ENCODE measurements at places on chromosomes 1 and 21. TPM values are rescaled to one million over a fixed set of nuclear protein-coding genes. Genes with fewer than 3 reads are reported as not detected.
A peak's percentile ranks its signal among the peaks of the same experiment; 100 is the strongest.

GRIK3 gene
- 4.5 TPM for polyA plus RNA-seq

MAN1A2 gene
- polyA plus RNA-seq, result 28.3 TPM

SYT14 gene
- polyA plus RNA-seq, result 1.0 TPM

SLC44A5 gene
- polyA plus RNA-seq, result 3.7 TPM

TMEM82 gene
- polyA plus RNA-seq, result 15.6 TPM

BTBD8 gene
- polyA plus RNA-seq, result 8.6 TPM

DNA sequence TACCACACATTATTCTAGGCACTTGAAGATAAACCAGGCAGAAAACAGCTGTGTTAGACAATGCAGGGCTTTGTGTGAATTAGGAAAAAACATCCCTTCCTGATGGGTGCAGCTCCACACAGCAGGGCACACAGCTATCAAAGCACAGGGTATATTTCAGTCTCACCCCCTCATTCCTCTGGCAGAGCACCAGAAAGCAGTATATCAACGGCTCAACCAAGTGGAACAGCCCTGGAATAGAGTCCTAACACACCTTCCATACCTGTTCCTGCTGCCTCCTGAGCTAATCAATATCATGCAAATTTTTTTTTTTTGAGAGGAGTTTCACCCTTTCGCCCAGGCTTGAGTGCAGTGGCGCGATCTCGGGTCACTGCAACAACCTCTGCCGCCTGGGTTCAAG, 32.1 kb downstream of the LYST start:
- no peak for DNase-seq

- no peak for DNase-seq
Measured at GRCh38 chr21:23475281-23476219, 2131.7 kb downstream of the MRPL39 start.

GRCh38 chr1:231786126-231786525, 159.5 kb downstream of the DISC1 start:
- DNase-seq, result no peak

DNA sequence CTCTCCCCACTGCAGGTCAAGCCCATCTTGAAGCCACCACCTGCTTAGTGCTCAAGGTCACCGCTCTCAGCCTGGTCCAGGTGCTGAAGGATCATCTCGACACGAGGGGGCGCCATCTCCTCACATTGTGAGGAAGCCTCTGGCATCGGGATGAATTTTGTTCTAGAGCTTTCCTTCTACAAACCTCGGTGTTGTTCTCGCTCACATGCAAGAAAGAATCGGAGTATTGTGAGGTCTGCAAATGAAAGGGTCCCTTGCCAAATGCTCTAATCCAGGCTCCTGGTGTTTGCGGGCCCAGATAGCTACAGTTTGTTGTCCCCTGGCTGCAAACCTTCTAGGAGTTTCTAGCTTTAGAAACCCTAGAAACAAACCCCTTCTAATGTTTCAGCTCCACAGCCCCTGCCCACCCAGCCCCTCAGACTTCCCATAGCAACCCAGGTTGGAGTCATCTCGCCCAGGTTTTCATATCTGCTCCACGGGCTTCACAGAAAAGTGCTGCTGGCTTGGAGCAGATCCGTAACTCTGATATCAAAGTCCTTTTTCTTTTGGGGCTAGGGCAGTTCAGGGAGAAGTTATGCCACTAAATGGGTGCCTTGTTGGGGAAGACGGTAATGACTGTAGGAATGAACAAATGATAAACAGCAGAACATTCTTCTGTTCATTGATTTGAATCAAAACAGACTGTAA, 8.6 kb upstream of the ATP5PO start:
- peak; percentile 73 for DNase-seq

DNA sequence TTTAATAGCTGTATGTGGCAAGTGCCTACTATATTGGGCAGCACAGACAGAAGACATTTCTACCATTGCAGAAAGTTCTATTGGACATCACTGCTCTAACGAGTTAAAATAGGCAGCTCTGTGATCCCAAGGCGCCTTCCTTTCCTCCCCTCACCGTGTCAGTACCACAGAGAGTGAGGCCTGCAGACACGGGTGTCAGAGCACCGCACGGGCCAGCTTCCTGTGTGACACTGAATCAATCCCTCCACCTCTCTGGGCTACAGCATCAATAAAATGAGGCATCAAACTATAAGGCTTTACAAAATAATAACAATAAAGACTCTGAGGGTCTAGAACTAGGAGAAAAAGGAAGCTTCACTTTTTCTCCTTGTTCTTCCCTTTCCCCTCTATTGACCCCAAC, 246.7 kb downstream of the FOXD2 start:
- no peak for DNase-seq

DNA sequence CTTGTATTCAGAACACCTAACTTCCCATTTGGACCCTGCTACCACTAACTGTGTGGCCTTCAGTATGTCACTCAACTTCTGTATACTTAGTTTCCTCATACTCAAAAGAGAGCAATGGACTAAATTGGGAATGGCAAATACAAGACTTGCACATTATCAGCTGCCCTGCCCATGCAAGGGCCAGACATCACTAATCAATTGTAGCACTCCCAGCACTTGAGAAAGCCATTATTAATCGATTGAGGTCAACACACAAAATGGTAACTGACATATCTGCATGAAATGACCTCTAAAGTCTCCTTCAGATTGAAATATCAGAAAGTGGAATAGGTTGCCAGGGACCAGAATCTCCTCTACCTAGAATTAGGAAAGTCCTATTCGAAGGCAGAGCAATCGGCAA, 59.2 kb downstream of the MT1HL1 start:
- no peak for DNase-seq

- DNase-seq, result no peak
Measured at GRCh38 chr1:214791961-214792360, 189.0 kb downstream of the CENPF start.

DNA sequence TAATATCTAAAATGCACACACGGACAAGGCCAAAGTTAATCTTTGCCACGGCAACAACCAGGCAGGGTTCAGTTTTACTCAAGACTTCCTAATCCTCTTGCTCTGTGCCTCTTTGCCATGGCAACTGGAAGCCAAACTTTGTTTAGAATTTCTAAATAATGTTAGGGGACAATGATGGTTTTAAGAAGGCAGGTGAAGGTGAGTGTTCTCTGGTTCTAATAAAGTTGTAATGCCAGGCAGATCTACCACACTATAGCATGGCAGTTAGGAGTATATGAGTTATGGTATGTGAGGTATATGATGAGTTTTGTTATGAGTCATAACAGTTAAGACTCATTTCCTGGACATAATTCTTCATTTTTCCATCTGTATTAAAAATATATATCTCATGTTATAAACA, 2.7 kb downstream of the PTPRC start:
- DNase-seq, result no peak

DNA sequence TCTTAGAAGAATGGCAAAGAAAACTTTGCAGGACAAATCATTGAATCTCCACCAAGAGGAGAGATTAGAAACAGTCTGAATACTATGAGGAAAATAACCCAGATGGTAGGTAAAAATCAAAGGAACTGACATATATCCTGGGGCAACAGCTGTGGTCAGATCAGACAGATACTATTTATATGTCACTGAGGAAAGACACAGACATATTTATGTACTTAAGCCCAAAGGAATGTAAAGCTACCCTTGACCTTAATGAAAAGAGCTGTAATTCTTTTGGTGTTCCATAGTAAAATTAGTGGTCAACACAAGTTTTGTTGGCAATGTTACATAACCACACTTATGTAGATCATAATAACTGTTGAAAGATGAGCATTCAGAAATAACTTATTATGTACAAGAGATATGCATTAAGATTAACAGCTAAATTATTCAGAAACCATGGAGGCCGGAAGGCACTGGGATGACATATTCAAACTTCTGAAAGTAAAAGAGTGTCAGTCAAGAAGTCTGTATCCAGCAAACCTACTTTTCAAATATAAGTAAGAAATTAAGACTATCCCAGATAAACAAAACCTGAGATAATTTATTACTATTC, 166.1 kb upstream of the SAMSN1 start:
- DNase-seq, result no peak

GRCh38 chr1:234330843-234331215, 42.4 kb upstream of the COA6 start:
- DNase-seq, result no peak

DNA sequence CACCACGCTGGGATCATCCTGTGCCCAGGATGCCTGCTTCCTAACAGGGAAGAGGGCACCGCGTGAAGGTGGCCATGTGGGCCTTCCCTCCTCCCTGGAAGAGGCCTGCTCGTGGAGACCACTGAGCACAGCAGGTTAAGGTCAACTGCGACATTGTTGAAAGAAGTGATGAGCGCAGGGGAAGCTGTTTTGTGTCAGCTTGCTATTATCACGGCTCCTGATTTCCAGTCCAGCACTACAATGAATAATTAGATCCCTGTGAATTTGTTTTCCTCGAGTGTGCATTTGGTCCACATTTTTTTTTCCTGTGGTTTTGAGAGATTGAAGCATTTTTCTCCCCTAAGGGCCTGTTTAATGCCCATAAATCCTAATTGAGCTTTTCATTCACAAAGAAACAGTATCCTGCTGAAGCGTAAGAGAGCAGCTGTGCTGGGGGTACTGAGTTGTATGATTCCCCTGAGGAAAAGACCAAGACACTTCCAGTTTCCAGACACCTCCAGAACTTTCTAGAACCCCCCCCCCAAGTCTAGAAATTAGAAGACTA, 204.9 kb downstream of the KCNJ6 start:
- DNase-seq, result no peak

DNA sequence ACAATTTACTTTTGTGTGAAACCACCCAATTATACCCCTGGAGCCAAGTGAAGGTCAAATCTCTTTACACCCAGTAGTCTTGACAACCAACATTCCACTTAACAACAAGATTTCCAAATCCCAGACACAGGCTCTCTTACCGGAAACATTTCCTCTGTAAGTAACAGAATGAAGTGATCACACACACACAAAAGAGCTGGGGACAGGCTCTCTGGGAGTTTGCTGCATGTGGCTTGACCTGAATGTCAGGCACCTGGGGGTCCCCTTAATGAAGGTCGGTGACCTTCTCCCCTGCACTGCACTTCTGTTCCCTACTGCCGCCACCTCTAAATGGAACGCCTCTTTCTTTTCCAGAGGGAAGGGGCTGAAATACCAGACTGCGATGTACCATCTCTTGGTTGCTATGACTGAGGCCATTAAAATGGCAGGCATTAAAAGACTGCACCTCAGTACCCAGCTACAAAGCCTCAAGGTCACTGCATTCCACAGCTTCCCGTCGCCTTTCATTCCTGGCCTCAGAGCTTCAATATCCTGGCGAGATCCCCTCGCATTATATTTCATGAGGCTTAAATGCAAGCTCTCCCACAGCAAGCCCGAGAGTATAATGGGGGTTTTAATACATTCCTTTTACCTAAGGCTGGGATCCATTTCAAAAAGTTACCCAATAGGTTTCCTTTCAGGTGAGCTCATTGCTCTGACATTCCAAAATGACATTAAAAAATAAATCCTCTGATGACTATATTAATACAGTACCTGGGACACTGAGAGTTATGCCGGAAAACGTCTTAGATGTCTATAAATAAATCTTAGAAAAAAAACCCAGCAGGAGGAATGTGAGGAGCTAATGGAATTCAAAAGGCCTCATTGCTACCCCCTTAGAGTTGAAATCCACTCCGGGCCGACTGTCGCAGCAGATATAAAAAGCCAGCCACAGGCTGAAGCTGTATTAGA, 90.9 kb upstream of the DIRAS3 start:
- DNase-seq, result peak; percentile 23

DNA sequence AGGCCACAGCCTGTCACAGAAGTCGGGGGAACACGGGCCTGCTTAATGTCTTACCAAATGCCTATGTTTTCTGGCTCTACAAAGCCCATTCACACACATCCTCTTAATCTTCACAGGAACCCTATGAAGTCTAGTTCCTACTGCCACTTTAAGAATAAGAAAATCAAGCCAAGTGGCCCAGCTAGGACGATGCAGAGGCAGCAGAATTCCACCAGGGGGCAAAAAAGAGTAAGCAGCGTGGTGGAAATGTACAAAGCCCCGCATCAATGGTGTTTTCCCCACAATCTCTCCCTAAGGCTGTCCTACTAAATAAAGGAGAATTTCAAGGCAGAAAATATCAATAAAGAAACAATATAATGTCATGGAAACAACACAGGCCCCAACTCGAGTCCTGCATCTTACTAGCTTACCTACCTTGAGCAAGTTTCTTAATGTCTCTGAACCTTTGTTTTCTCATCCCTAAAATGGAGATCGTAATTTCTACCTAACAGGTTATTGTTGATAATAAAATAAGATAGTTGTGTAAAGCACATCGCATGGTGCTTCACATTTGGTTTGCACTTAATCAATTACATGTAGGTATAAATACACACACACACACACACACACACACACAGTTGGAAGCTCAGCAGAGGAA, 21.4 kb downstream of the SEC16B start:
- peak; percentile 41 for DNase-seq

DNA sequence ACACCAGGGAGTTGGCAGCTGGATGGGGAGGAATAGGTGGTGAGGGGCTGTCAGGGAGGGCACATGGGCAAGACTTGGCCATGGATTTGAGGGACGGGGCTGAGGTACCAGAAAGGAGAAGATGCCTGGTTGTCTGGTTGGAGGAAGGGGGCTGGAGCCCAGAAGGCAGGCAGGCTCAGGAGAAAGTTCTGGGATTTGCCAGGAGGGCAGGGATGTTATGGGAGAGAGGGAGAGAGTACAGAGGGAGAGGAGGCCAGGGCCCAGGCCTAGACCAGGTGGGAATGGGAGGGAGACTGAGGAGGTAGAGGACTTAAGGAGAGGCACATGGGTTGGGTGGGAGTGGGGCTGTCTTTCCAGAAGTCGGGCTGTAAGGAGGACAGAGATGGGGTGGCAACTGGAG, 4.3 kb downstream of the A3GALT2 start:
- no peak for DNase-seq

- no peak for DNase-seq
Measured at GRCh38 chr1:93186667-93187066, 6.1 kb downstream of the CCDC18 start.

DNA sequence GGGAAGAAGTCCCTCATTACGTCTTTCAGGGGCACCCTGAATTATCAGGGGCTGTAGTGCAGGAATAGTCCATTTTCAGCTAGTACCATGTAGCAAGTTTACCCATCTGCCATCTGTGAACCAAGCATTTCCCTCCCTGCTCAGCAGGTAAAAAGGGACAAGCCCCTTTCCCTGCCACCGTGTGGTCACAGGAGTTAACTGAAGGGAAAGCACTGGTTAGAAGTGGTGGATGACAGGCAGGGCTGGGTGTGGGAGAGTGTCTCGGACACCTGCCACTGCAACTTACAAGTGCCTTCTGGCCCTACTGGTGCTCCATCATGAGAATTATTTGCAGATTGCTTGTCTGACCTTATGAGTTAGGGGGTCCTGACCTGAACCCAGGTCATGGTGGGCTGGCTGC, 32.0 kb upstream of the IGSF5 start:
- no peak for DNase-seq

Measured in large intestine (tissue), 12 donors.